ENCODE measurements at places on chromosomes 2 and 18.

GRCh38 chr2:74817304-74817675 lies 16.6 kb upstream of the HK2 start:
- no peak for DNase-seq

DNA sequence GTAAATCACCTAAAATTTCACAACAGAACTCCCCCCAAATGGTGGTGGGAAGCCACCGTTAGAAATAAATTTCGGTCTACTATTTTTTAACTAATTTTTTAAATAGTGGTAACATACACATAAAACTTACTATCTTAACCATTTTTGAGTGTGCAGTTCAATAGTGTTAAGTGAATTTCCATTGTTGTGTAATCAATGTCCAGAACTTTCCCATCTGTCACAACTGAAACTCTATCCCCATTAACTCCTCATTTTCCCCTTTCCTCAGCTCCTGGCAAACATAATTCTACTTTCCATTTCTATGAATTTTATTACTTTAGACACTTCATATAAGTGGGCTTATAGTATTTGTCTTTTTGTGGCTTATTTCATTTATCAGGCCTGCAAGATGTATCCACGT lies 34.1 kb upstream of the HNMT start:
- DNase-seq: no peak

DNA sequence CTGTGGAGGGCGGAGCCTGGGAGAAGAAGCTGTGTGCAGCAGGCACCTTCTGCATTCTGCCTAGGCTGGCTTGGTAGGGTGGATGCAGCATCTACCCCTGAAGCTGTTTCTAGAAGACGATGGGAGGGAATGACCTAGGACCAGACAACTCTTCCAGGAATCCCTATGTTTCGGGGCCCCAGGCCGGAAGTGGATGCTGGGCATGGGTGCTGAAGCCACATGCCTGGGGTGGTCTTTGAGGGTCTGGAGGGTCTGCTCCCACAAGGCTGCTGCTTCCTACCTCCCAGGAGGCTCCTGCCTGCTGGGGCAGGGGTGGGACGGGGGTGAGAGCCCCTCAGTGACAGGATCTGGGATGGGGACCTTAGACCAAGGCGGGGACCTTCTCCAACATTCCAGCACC lies 61.0 kb downstream of the CIB4 start:
- DNase-seq: no peak

- DNase-seq: no peak
Measured at GRCh38 chr2:225065882-225066281, 23.6 kb upstream of the DOCK10 start.

DNA sequence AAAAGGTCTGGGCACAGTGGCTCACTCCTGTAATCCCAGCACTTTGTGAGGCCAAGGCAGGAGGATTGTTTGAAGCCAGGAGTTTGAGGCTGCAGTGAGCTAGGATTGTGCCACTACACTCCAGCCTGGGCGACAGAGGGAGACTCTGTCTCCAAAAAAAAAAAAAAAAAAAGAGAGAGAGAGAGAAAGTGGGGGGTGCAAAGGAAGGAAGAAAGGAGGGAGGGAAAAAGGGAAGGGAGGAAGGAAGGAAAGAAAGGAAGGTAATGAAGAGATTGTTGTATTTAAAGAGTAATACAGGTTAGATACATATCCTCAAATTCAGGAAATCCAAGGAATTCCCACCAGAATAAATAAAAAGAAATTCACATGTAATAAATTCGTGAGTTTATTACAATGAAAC lies 19.5 kb downstream of the C2orf81 start:
- no peak for DNase-seq

DNA sequence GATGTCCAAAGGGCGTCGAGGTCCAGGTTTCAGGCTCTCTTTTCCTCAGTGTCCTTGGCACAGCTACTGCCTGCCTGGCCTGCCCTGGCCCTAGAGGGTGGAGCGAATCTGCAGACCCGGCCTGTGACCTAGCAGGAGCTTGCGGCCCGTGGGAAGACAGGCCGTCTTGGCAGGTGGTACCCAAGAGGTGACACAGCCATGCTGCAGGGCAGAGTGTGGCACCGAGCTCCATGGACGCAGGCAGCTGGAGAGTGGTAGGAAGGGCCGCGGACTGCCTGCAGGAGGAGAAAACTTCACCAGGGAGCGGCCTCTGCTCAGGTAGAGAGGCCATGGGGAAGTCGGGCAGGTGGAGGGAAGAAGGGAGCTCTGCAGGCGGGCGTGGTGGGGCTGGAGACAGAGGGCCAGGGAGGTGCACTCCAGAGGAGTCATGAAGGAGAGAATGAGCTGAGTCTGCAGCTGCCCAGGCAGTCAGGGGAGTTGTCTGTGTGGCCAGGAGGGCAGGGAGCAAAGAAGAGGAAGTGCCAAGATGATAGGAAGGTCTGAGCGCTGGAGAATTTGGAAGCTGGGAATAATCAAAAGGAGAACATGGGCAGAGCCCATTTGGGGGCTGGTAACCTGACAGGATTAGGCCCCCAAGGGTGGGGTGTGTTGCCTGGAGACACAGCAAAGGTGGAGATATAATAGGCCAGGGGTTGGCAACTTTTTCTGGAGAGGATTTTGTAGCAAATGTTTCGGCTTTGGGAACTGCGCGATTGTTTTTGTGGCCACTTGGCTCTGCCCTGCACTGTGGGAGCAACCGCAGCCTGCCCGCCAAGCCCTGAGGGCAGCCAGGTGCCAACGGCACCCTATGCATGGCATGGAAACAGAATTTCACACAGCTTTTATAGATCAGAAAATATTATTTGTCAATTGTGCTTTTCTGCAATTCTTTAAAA lies 154.4 kb upstream of the PXDN start:
- no peak for DNase-seq

- no peak for DNase-seq
Measured at GRCh38 chr18:49976795-49977560, 163.6 kb upstream of the ACAA2 start.

- DNase-seq: no peak
Measured at GRCh38 chr2:37132914-37133313, 23.9 kb downstream of the EIF2AK2 start.

GRCh38 chr2:155633887-155634570 lies 698.5 kb downstream of the NR4A2 start:
- DNase-seq: no peak

- no peak for DNase-seq
Measured at GRCh38 chr2:106845716-106846115, 40.3 kb downstream of the ST6GAL2 start.

Data from epithelial cell of prostate (primary cell).